Trophoblast cell (in vitro differentiated cells and primary cell): ENCODE measurements at places on chromosomes 7 and 10.

GRCh38 chr10:66917104-66917503 is 8.7 kb upstream of the LRRTM3 start:
- DNase-seq: no peak

DNA sequence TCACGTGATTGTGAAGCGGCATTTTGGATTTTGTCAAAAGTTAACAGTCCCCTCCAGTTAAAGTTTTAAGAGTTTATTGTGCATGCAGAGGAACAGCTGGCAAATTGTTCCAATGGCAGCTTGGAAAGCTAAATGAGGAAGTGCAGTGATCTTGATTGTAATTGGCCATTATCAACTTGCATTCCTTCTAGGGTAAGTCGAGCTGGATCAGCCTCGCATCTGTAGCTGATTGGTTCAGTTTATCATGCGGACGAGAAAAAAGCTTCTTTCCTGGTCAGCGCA is 566 bp downstream of the ZNF789 start:
- DNase-seq: peak; percentile 59

- peak; percentile 14 for DNase-seq
Observed at GRCh38 chr7:79820387-79820786, 314.2 kb upstream of the GNAI1 start.

DNA sequence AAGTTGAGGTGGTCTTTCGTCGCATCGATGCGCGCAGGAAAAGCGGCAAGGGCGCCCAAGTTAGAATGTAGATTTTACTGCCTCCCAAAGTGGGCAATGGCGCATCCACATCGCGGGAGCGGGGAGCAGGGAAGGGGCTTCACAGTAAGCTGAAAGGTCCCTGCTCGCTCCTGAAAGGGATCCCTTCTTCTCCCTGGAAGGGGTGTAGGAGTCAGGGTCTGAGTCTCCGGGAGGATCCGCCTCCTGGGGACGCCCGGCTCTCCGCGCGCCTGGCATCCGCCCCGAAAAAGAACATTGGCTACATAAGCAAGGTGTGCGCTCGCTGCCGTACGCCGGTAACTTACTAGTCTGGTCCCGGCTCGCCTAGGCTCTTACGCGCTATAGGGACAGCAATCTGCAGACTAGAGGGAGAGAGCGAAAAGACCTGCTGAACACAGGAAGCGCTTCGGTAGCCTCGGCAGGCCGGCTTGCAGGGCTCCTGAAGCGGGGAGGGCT is 804 bp downstream of the UNC5B start:
- peak; percentile 87 for DNase-seq

DNA sequence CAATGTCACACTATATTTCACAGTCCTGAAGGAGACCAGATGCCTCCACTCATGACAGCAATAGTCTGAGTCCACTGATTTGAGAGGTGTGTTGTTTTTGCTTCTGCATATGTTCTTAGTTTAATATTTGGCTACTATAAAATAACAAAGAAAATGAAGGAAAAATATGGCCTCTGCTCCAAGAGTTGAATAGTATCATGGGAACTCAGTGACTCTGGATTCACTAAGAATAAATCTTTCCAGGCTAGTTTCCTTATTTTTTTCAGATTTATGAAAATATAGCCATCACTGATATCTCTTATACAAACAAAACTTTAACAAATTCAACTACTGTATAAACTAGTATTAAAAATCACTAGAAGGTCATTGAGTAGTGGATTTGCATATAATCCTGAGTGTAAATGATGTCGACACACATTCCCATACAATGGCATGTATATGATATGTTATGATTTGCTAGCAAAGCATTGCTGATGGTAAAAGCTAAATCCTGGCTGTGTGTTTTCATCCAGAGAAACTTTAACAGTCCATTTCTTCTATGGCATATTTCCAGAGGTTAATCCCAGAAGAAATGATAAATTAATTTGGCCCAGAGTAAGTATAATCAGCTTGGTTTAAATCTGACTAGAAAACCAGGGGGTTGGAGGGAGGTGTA is 66.0 kb upstream of the VIPR2 start:
- no peak for DNase-seq

GRCh38 chr7:130458257-130458656 is 17.4 kb upstream of the CEP41 start:
- no peak for DNase-seq

DNA sequence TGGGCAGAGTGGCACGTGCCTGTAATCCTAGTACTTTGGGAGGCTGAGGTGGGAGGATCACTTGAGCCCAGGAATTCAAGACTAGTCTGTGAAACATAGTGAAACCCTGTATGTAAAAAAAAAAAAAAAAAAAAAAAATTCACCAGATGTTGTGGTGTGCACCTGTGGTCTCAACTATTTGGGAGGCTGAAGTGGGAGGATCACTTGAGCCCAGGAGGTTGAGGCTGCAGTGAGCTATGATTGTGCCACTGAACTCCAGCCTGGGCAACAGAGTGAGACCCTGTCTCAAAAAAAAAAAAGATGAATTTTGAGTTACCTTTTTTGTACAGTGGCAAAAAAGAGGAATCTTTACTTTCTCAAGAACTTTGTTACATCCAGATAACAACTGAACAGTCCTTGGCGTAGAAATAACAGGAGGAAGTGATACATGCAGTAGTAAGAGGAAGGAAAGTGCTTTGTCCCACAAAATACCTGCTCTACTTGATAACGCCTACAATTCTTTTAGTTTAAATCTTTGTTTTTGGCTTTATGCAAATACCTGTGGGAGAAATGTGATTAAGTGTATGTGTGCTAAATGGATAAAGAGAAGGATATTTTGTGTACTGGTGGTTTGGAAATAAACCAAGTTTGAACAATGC is 29.3 kb downstream of the SPAG6 start:
- no peak for DNase-seq

DNA sequence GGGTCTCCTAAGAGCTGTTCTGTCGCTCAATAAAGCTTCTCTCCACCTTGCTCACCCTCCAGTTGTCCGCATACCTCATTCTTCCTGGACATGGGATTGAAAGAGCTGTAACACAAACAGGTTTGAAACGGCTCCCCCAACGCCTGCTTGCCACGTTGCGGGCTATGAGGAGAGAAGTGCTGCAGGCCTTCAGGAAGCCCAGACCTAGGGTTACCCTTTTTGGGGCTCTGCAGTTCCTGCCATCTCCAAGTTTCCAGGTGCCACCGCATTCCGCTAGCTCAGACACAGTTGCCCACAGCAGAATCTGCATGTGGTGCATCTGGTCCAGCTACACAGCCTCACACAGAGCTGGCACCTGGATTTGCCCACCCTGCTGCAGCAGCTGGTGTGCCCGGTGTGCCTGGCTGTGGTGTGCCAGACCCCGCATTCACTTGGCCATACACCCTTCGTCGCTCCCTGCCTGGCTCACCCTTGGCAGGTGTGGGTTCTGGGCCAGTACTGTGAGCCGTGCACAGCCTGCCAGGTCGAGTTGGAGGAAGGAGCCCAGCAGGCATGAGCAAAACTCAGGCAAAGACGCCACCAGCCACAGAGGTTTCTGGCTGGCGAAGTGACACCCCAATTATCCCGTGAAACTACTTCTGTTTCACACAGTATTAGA is 253.2 kb upstream of the SEMA3A start:
- DNase-seq: no peak

- no peak for DNase-seq
Observed at GRCh38 chr10:69866246-69866687, 64.6 kb downstream of the COL13A1 start.

DNA sequence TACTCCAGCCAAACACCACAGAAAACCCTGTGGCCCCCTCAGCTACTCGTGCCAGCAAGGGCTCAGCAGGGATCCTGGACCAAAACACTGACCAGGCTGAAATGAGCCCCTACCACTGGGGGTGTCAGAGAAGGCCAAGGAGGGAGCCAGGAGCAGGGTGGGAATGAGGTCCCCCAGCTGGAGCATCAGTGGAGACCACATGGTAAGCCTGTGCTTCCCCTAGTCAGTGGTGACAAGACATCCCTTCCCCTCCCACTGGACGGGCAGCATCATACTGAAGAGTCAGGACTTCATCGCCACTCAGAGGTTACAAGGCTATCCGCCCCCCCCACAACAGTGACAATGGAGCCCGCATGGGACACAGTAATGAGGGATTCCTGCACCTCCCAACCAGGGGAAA is 99.6 kb downstream of the LHPP start:
- no peak for DNase-seq

DNA sequence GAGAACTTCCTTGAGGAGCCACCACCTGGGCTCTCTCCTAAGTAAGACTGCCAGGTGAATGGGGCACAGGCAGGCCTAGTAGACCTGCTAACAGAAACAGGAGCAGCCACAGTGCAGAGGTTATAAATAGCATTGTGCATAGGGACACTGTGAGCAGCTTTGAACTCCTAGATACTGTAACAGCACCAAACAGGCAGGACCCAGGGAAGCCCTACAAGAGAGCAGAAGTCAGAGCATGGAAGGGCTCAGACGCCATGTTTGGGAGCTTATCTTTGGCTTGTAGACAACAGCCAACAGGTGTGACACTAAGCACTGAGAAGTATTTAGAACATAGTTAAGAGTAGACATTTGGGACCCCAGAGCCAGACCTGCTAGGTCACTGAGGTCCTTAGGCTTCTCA is 14.5 kb downstream of the XRCC2 start:
- DNase-seq: no peak

- DNase-seq: no peak
Observed at GRCh38 chr10:114043532-114044246, at the start of gene ADRB1. ADRB1 (plus strand) TSS chr10:114043866; CDS start chr10:114044133, 267 bp downstream.

DNA sequence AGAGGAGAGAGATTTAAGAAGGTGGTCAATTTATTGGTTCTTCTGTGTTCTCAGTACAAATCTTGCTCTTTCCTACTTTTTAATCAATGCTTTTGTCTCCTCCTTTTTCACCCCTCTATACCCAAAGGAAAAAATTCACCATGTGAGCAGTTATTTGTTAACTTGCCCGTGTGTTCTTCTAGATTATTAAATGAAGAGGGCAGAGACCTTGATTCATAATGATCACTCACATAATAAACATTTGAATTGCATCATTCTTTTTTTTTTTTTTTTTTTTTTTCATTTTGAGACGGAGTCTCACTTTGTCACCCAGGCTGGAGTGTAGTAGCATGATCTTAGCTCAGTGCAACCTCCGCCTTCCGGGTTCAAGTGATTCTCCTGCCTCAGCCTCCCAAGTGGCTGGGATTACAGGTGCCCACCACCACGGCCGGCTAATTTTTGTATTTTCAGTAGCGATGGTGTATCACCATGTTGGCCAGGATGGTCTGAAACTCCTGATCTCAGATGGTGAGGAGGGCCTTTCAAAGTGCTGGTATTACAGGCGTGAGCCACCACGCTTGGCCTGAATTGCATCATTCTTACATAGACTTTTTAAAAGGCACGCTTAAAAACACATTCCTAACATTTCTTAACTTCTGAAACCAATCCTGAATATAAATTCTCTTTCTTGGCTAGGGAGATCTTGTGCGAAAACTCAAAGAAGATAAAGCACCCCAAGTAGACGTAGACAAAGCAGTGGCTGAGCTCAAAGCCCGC is 3.6 kb downstream of the GARS1 start:
- no peak for DNase-seq

DNA sequence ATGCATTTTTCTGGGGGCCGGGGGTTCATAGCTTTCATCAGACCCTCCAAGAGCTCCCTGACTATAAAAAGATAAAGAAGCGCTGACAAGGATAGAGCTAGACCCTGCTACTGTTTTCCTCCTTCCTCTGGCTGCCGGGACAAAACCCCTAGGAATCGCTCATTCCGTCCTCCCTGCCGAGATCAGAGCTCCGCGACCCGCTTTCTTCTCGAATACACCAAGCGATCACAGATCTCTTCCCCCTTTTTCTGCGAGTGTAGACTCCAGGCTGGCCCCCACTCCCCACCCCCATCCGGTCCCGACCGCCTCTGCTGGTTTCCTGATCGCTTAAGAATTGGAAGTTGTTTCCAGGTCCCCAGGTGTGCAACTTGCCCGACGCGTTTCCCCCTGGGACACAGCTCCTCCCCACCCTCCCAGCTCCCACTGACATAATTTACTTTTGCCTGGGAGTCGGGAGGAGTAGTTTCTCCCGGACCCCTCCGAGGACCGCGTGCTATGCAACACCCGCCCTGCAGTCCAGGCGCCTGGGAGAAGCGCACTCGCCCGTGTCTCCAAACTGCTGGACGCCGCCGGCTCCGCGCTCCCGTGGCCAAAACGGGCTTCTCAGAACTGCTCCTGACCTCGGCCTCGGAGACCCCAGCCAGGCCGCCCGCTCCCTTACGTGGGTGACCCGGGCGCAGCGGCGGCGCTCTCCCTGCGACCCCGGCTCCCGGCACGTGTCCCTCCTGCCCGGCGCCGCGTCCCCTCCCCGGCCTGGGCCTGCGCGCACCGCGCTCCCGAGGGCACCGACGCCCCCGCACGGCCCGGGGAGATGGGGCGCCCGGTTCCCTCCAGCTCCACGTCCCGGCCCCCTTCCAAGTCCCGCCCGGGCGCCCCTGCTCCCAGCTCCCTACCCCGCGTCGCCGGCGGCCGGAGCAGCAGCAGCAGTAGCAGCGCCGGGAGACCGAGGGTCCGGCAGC is 552 bp downstream of the IL15RA start:
- DNase-seq: peak; percentile 43

DNA sequence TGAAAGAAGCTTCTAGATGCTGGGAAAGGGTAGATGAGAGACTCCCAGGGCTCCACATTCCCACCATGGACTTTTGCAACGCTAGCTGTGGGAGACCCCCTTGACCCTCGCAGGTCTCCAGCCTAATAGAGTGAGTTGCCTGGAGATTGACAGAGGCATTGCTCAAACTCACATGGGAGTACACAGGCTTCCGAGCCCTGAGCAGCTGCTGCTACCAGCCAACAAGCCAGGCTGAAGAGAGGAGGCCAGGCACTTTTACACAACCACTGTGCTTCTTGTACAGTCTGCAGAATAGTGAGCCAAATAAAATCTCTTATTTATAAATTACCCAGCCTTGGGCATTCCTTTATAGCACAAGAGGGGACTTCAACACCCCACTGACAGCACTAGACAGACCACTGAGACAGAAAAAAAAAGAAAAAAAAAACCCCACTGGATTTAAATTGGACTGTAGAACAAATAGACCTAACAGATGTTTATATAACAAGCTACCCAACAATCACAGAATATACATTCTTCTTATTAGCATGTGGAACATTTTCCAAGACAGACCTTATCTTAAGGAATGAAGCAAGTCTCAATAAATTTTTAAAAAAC is 146.2 kb downstream of the ZFAND4 start:
- DNase-seq: no peak

DNA sequence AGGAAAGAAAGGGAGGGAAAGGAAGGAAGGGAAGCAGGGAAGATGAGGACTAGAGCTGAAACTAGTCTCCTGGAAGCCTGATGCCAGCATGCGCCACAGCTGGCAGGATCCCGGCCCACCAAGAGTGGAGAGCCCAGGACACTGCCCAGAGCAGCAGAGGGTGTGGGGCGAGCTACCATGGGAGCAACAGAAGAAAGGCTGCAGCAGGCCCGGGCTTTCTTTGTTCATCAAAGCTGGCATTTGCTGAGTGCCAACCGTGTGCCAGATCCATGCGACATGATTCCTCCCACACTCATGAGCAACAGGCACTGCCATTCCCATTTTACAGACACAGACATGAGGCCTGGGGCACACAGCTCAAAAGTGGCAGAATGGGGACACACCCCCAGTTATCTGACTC is 68.9 kb downstream of the FAM53B start:
- DNase-seq: no peak
